ENCODE measurements at places on chromosomes 7 and 10.

DNA sequence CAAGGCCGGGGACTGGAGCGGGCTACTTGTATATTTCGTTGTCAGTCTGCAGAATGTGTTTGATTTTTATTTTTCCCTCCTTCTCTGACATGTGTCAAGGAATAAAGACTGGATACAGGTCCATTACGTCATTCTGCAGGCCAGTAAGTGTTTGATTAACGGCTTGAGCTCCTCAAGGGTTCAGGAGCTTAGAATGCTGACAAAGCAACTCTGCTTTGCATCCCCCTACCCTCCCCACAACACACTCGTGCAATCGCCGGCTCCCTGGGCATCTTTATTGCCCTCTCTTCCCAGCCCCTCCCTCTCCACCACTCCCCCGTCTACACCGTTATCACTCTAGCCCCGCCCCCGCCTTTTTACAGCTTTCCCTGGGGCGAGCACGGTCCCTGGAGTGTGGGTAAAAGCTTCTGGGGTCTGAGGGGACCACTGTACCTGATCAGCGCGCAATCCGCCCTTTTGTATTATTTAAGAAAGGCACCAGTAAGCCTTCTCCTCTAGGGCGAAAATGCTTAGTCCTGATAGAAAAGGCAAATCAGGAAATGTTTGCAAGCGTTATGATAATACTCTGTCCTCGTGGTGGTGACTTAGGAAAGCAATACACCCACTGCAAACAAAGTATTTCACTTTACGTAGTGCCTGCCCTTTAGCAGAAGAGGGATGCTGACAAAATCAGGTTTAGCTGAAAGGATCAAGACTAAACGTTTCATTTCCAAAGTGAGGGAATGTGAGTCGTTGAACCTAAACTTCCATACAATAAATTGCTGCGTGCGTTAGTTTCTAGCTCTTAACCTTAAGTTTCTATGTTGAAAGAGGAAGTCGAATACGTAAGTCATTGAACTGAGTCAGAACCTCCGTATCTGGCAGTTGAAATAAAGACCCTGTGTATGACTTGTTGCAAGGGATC is 1.4 kb upstream of the CREB5 start:
- DNase-seq: no peak

DNA sequence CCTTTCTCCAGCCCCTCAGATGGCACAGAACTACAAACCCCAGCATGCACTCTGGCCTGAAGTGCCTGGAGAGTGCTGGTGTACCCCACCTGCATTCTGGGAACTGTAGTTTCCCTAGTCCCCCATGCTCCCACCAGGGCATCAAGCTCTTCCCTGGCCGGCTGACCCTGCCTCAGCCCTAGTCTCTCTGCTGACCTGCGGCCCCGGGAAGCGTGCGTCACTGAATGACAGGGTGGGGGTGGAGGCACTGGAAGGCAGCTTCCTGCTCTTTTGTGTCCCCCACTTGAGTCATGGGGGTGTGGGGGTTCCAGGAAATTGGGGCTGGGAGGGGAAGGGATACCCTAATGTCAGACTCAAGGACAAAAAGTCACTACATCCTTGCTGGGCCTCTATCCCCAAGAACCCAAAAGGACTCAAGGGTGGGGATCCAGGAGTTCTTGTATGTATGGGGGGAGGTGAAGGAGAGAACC is 2.1 kb downstream of the NOS3 start:
- no peak for DNase-seq

DNA sequence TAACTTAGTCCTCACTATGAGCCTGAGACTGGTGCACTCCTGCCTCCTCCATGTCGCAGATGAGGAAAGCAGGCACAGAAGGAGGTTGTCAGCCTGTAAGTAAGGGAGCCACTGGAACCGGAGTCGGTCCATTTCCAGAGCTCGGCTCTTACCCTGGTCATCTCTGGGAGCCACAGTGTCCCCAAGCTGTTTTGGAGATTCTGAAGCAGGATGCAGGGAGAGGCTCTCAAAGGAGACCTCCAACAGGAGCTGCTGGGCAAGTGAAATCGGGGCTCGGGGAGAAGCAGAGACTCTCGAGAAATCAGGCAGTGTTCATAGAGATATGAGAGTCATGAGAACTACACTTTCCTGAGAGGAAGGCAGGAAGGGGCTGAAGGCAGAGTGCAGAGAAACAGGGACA is 39.0 kb downstream of the VSTM4 start:
- no peak for DNase-seq

- DNase-seq: peak; percentile 2
These were observed 55.2 kb downstream of the FHIP2A start for GRCh38 chr10:114876602-114877300.

DNA sequence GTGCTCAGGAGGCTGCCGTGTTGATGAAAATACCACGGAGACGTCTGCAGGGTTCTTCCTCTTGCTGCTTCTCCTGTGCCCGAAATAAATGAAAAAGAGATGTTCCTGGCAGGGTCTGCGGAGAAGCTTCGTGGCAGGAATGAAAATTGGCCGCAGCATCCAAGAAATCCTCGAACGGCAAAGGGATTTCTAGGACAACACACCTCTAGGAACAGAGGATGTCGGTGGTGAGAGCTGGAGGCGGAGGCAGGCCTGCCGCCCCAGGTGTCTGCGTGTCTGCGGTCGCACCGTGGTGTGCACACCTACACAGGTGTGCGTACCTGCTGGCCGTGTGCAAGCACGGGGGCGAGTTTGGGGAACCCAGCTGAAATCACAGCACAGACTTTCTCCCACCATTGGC is 43.4 kb downstream of the TMEM130 start:
- DNase-seq: no peak

GRCh38 chr10:121478556-121478955 is 119.7 kb downstream of the FGFR2 start:
- DNase-seq: no peak

DNA sequence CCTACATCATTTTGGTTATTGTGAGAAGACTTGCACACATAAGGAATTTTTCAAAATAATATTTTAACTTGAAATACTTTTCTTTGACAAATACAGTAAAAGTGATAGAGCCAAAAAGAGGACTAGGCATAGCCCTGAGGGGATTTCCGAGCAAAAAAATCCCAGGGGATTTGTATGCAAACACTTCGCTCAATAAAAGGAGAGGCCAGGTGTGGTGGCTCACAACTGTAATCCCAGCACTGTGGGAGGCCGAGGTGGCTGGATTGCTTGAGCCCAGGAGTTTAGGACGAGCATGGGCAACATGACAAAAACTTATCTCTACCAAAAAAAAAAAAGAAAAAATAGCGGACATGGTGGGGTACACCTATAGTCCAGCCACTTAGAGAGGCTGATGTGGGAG is 193.0 kb downstream of the PCDH15 start:
- no peak for DNase-seq

DNA sequence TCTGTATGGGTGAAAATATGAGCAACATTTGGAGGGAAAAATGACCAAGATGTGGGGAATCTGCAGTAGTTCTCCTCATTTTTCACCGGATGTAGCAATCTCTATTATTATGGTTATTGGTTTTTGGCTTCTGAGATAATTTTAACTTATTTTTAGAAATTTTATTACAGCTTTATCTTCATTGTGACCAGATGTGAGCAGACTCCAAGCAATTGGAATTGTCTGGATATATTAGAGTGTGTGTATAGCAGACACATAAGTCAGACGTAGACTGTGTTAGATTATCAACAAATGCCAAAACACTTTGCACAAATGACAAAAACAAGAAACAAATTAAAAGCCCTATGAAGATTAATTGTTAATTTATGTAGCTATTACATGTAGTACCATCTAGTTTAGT is 249.1 kb downstream of the DNAJB9 start:
- DNase-seq: no peak

DNA sequence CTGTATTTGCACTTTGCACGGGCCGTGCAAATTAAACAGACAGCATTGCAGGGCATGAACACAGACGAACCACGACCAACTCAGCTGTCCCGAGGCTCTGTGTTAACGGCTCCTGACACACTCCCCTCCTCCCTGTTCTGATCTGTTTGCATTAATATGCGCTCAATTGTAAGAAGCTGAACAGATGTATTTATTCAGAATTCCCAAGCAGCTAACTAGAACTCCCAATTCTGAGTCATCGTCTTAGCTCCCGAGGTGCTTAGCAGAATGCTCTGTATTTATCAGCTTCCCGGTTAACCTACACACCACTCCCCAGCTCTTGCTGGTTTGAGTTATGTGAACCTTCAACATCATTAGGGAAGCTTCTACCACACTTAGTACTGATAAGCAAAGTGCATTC is 286.4 kb downstream of the PTPRN2 start:
- DNase-seq: no peak

DNA sequence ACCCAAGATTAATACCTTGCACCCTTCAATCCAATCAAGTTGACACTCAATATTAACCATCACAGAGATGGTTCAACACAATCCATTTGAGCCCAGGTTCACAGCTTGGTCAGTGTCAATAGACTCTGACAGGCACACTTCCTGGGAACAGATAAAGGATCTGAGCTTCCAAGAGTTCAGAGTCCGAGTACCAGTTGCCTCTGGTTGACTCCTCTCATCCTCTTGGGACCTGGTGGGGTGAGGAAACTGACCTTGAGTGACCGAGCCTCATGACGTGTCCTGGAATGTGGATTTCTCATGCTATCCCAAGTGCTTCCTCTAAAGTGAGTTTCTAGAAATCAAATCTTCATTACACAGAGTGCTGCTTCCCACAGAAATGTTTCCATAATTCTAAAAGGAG is 162.0 kb downstream of the CYP26A1 start:
- DNase-seq: no peak

GRCh38 chr10:63922468-63923284 is 401.5 kb downstream of the REEP3 start:
- DNase-seq: no peak

DNA sequence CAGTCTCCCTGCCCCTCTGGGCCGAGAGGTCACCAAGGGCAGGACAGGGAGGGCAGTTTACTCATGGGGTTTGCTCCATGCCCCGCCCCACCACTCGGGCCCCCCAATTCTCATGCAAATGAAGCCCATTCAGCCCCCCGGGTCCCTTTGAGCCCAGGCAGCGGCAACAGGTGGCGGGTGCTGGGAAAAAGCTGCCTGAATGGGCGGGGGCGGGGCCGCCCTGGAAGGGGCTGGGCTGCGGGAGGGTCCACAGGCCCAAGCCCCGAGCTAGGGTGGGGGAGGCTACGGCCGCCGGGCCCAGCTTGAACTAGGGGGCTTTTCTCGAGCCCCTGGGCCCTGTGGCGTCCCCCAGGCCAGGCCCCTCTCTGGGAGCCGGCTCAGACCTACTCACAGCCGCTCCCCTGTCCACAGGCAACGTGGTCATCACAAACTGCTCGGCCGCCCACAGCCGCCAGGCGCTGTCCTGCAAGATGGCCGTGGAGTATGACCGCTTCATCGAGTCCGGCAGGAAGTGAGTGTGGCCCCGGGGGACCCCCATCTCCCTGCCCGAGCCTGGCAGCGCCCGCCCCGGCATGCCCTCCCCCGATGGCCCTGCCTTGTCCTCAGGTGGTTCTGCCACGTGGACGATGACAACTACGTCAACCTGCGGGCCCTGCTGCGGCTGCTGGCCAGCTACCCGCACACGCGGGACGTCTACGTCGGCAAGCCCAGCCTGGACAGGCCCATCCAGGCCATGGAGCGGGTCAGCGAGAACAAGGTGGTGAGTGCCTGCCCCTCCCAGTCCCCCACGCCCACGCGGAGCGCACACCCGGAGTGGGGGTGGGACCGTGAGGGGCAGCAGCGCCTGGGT is 5.5 kb downstream of the LFNG start:
- no peak for DNase-seq

GRCh38 chr10:127845756-127846155 is 47.0 kb downstream of the CLRN3 start:
- DNase-seq: no peak

GRCh38 chr10:82150123-82150900 is 275.3 kb downstream of the NRG3 start:
- DNase-seq: no peak

- DNase-seq: no peak
These were observed 124.3 kb downstream of the DIP2C start for GRCh38 chr10:565146-565545.

- DNase-seq: no peak
These were observed 675.4 kb upstream of the AUTS2 start for GRCh38 chr7:68922850-68923249.

DNA sequence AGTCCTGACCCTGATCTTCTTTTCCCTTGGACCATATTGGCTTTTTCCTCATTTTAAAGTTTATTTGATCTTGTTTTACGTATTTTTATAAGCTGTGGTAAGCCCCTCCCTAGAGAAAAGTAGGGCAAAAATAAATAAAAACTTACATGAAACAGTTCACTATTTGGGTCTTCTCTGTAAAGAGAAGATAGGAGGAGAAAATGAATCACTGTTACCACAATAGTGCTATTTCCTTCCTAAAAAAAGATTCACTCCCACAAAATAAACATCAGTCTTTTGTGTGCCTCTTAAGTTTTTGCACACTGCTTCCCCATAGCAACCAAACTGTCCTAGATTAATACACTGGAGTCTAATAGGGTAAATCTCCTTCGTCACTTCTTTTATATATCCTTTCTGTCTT is 1.4 kb upstream of the SVIL start:
- no peak for DNase-seq

DNA sequence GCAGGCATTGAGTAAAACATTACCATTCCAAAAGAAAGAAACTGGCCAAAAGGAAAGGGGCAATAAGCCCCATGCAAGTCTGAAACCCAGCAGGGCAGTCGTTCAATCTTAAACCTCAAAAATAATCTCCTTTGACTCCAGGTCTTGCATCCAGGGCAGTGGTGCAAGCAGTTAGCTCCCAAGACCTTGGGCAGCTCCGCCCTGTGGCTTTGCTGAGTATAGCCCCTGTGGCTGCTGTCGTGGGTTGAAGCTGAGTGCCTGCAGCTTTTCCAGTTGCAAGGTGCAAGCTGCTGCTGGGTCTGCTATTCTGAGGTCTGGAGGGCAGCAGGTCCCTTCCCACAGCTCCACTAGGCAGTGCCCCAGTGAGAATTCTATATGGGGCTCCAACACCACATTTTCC is 580.1 kb upstream of the AUTS2 start:
- no peak for DNase-seq

DNA sequence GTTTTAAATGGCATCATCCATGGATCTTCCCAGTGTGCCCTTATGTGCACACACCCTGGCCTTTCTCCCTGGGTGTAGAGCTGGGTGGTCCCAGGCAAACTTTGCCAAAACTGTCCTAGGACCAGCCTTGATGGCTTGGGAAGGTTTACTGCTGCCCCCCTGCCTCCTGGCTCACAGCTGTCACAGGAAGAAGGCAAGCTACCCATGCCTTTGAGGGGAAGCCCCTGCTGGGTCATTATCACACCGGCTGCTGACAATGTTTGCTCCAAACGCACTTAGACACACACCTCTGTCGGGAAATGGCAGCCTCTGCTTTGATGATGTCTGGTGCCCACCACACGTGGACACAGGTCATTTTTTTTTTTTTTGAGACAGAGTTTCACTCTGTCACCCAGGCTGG is 25.2 kb upstream of the FIGNL1 start:
- DNase-seq: no peak

GRCh38 chr7:3747467-3747866 is 446.4 kb downstream of the SDK1 start:
- DNase-seq: no peak

GRCh38 chr7:27576360-27576944 is 86.2 kb downstream of the HIBADH start:
- DNase-seq: no peak

DNA sequence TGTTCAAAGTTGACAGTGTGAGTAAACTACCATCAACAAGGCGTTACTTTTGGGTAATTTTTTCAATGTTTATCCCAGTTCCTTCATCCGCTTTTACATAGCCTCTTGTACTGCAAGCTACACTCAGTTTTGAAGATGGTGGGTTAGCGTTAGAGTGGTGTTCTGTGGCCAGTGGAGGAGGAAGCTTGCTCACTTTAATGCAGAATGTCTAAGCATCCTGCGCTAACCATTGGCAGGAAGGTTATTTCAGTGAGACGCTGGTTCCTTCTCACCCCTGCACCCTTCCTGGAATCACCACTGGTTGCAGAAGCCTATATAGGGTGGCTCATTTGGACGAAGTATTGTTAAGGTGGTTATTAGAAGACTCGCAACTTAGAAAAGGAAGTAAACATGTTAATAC is 159.1 kb downstream of the CELF2 start:
- DNase-seq: no peak
